ENCODE measurements at places on chromosomes 4 and X.

GRCh38 chrX:62839596-62839995 is 511.5 kb downstream of the SPIN4 start:
- no peak for DNase-seq

DNA sequence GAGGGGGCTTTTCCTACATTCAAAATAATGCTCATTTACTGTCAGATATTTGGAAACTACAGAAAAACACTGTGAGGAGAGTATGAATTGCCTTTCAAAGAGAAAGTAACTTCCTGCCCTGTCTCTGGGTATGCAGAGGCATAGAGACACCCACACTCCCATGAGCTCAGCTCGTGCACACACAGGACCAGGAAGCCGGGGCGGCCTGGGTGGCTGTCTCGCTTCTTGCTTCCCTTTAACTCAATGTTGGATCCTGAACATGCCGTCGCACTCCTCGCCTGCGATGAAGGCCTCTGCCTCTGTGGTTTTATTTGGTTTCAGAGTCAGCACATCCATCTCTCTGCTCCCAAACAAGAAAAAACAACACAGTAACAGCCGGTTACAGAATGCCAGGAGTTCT is 40.1 kb upstream of the GPR78 start:
- no peak for DNase-seq

GRCh38 chrX:69489625-69490024 is 14.5 kb upstream of the NALF2 start:
- no peak for DNase-seq

DNA sequence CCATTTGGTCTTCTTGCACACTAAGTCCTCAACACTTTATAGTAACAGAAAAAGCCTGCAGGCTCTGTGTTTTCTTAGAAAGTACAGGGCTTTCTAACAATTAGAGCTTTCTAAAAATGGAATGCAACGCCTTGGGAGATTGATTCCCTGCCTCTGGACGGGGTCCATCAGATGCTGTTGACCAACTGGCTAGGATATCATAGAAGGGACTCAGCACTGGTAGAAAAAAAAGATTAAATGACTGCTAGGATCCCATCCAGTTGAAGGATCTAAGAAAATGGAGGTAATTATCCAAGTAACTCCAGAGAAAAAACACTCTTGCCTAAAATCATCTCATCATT is 39.5 kb downstream of the USP46 start:
- DNase-seq: no peak

DNA sequence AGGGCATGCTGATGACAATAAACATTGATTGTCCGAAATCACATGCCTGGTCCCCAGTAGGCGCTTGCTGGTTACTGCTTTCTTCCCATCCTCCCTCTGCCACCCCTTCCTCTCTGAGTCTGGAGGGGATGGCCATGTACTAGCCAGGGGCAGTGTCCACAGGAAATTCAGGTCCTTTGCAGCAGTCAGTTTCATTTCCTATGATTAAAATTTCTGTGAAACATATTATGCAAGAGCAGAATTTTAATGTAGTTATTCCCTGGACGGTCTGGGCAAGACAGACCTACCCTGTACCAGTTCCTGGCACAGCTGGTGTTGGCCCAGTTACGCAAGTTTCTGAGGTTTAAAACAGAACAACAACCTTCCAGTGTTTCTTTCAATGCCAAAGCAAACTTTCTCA is 28.2 kb upstream of the TLR2 start:
- no peak for DNase-seq

DNA sequence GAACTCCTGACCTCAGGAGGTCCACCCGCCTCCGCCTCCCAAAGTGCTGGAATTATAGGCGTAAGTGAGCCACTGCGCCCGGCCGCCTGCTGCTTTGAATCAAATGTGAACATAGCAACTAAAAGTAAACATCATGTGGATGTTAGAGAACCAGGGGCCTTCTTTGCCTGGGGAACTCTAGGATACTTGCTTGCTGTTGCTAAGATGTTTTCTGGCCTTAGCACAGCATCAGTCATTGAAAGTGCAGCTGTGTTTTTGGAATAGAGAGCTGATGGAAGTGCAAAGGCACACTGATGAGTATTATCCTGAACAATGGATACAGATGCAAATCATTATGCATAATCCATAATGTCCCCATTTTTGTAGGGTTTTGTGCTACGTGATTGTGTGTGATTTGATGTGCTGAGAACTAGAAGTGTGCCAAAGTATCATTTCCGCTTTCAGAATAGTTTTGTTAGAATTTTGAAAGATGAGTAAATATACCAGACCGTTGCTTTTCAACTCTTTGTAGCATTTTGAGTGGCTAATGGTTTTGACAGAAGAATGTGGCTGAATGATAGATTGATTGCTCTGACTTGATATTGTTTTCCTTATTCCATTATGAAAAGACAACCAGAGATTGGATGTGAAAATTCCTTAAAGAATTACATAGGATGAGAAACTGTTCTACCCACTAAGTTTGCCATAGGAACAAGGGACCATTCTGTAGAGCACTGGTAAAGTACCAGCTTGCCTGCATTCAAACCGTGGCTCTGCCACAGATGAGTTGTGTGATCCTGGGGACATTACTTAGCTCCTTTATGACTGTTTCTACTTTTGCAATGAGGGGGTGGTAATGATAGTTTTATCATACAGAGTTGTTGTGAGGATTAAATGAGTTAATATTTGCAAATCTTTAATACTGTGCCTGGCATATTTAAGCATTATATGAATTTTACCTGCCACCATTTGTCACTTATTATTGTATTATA is 74.7 kb downstream of the REPS2 start:
- no peak for DNase-seq

Data from stimulated activated CD8-positive, alpha-beta memory T cell treated with anti-CD3 and anti-CD28 coated beads, Interleukin-15, amount 100 ng/mL, for 24 hours (primary cell).